Activated T-cell treated with anti-CD3 and anti-CD28 coated beads, Interleukin-2, amount 50 U/mL, for 72 hours (primary cell): ENCODE measurements at places on chromosomes 5 and 9. TPM values are rescaled to one million over a fixed set of nuclear protein-coding genes. Genes with fewer than 3 reads are reported as not detected.

DNA sequence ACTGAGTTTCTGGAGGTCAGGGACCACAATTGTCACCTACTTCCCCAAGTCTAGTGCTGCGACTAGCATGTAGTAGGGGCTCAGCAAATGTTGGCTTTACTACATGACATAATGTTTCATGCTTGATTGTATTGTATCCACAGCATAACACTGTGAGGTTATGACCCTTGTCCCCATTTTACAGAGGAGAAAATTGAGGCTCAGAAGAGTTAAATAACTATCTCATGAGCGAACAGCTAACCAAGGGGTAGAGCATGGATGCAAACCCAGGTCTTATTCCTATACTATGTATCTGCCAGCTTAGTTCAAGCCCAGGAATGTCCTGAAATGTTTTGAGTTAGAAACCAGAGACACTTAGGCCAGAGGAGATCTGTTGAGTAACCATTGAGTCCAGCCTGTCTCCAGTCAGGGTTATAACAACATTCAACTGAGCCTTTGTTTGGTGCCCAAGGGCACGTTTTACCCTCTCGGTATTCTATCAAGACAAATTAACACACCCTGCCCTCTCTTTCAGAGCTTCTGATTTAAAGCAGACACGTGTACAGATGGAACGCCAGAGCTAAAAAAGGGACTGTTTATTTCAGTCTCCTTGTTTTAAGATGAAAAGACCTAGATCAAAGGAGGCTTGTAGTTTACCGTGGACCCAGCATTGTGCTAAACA lies 16.5 kb downstream of the ANGPTL2 start:
- DNase-seq = no peak

DNA sequence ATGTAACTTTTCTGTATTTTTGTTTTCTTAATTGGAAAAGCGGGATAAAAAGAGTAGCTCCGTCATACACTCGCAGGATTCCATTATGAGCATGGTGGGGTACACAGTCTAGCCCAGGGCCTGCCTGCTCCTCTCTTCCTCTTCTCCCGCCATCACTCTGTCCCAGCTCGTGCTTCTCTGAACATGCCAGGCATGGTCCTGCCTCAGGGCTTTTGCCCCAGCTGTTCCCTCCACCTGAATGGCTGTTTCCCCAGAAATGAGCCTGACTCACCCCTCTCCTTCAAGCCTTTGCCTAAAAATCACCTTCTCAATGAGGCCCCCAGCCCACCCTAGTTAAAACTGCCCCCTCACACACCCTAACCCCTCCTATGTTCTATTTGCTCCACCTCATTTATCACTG lies 4.5 kb downstream of the CORO2A start:
- DNase-seq = no peak

Gene HRCT1
- total RNA-seq = not detected

Gene SLIT3
- total RNA-seq = 3.1 TPM

DNA sequence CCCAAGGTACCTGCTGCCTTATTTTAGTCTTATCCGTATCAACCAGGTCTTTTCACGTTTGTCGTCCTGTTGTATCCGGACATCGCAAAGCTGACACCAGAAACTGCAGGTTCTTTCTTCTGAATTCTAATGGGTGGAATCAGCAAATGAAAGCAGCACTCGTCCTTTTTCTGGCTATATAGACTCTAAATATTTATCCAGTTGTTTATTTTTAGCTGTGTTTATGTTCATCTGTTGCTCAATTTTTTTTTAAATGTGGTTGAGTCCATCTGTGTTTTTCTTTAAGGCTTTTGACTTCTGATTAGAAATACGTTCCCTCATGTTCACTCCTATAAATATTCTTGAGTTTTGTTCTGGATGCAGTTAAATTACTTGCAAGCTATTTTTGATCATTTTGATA lies 831.7 kb downstream of the MTRR start:
- DNase-seq = no peak

DNA sequence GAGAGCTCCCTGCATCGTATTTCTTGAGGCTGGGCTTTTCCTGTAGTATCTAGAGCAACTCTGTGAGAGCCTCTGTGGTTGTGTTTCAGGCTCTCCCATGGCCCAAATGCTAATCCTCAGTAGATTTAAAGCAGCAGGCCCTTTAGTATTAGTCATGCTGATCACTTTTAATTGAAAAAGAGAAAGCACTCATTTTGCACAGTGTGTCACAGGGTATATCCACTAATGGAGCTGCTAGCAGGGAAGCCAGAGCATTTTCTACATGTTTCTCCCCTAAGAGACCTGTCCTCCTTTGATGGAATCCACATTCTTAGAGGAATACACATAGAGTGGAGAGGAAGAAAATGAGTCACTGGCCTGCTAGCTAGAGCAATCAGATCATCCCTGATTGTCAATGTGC lies 348.5 kb downstream of the TMEM232 start:
- DNase-seq = no peak

GRCh38 chr5:128144491-128144890 lies 60.9 kb downstream of the SLC12A2 start:
- no peak for DNase-seq

DNA sequence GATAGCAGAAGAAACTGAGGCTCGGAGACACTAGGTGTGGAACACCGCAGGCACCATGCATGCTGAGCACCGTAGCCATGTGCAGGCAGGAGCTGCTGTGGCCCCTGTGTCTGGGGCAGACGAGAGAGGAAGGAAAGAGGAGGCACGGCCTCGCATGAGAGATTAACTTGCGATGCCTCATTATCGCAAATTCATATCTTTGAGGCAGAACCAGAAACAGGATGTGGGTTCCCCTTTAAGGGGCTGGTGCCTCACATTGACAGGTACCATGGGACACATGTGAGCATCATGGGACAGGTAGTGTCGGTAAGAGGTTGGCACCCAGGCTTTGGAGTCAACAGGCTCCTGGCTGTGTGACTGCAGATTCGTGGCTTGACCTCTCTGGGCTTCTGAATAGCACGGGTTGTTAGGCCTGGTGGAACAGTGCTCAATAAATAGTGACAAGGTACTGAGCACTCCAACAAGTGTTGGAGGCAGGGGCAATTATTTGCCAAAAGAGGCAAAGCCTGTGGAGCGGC lies 40.8 kb downstream of the NAIF1 start:
- DNase-seq = peak; percentile 84

DNA sequence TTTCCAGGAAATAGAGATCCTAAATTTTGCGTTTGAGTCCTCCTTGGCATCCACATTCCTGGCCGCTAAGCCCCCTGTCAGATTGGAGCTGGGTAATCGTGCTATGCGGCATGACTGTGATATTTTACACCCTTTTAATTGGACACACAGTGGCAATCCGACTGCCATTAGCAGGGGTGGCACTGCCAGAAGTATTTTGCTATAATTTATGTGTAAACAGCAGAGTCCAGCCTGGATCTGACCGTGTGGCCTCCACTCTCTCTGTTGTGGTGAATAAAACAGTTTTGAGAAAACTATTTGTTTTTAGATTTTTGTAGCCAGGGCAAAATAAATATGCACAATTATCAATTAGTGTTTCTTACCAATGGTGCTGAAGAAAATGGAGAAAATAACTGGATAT lies 281.0 kb upstream of the IRX2 start:
- no peak for DNase-seq

- DNase-seq = no peak
Observed at GRCh38 chr5:126443374-126443851, 20.2 kb downstream of the GRAMD2B start.

DNA sequence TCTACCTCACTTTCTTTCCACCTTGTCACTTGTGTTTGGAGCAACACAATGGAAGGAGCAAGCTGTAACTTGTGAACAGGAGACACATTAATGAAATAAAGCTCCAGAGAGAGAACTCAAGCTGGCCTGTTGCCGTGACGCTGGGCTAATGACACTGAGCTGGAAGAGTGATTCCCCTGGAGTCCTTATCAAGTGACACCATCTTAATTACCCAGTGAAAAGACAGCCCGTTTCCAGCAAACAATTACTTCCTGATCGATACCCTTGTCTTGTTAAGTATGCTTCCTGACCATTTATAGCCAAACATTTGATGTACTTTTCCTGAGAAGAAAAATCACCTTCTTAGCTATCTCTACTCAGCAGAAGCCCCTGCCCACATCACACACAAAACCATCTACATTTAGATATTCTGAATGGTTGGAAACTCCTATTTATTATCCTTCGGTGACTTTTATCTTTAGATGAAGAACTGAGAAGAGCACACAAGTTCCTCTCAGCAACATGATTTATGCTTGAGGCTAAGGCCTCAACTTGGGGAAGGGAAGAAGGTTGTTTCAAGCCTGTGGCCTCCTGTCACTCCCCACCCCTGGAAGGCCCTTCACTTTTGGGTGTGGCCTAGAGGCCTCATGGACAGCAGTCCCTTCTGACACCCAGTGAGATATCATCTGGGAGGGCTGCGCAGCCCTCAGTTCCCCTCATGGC lies 34.1 kb downstream of the CRHBP start:
- no peak for DNase-seq

DNA sequence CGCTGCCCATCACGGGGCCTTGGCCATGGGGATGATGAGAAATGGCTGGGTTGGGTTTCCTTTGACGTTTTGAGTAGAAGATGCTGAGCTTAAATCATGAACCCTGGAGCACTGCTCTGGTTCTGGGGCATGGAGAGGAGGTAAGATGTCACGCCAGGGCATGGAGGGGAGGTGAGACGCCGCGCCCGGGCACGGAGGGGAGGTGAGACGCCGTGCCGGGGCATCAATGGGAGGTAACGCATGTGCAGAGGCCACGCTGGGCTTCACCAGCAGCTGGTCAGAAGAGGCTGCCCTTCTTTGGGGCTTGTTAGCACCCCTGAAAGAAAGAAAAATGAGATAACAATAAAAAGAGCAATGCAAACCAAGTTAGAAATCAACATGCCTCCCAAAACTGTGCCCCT lies 322.5 kb upstream of the IRX4 start:
- no peak for DNase-seq

Gene RFX3
- total RNA-seq = 20.2 TPM

GRCh38 chr5:115214541-115214940 lies 44.8 kb upstream of the TRIM36 start:
- no peak for DNase-seq

DNA sequence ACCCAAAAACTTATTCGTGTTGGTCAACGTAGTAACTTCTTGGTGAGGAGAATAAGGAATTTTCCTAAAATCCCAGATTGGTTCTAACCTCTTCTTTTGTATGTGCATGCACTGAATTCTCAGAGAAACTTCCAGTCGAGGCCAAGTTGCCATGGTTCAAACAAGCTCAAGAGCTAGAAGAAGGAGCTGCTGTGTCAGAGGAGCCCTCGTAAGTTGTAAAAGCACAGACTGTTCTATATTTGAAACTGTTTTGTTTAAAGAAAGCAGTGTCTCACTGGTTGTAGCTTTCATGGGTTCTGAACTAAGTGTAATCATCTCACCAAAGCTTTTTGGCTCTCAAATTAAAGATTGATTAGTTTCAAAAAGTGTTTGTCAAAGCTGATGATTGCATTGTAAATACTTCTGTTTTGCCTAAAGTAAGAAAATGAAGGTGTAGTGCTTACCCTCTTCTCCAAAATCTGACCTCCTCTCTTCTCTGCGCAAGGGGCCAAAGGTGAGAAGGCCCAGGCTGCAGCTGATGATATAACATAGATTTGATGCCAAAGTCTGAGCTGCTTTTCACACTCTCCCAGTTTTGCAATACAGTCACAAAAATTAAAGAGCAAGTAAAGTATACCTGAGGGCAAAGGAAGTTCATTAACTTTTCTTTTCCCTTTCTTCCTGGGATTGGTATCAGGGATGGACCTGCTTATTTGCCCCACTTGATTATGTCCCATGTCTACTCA lies 210.8 kb downstream of the ADAMTSL1 start:
- no peak for DNase-seq

Gene SPAAR
- not detected for total RNA-seq

GRCh38 chr5:107478068-107478641 lies 192.6 kb downstream of the EFNA5 start:
- DNase-seq = no peak

DNA sequence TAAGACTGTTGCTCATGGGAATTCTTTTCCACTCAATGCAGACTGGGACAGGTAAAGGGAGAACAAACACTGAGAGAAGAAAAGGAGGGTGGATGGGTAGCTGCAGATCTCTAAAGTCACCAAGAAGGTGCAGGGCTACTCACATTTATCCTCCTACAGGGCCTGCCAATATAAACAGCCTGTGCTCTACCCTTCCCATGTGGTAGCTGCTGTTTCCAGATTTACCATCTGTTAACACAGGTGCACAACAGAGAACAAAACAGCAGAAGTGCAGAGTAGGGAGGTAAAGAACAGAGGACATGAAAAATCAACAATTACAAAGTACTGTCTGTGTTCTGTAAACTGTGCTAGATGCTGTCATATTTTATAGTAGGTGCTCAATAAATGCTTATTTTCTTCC lies 26.0 kb downstream of the JAKMIP2 start:
- no peak for DNase-seq

Gene SH2D3C
- total RNA-seq = 65.8 TPM

Gene SLC1A1
- 0.14 TPM for total RNA-seq

- DNase-seq = no peak
Observed at GRCh38 chr5:97918620-97919019, 735.6 kb upstream of the RIOK2 start.

DNA sequence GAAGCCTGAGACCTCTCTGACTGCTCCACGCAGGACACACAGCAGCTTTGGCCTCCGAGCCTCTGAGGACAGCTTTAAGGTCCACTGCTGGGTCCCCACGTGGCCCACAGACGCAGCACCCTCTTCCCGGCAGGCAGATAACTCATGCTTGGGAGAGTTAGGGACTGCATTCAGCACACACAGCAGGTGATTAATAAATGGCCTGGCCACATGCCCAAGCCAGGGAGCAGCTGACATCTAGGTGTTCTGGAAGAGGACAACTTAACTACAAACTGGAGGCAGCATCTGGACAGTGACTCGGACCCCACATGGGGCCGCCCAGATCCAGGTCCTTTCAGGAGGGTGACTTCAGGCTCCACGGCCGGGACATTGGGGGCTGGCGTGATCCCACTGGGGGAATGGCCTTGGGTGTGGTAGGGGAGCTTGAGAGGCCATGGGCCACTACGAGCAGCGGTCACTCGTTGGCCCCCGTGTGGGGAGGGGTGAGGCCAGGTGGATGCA lies 11.3 kb downstream of the NINJ1 start:
- DNase-seq = no peak

GRCh38 chr5:42800748-42801330 lies 10.9 kb downstream of the SELENOP start:
- no peak for DNase-seq

- peak; percentile 49 for DNase-seq
Observed at GRCh38 chr9:133184971-133185370, 21.3 kb upstream of the GBGT1 start.

DNA sequence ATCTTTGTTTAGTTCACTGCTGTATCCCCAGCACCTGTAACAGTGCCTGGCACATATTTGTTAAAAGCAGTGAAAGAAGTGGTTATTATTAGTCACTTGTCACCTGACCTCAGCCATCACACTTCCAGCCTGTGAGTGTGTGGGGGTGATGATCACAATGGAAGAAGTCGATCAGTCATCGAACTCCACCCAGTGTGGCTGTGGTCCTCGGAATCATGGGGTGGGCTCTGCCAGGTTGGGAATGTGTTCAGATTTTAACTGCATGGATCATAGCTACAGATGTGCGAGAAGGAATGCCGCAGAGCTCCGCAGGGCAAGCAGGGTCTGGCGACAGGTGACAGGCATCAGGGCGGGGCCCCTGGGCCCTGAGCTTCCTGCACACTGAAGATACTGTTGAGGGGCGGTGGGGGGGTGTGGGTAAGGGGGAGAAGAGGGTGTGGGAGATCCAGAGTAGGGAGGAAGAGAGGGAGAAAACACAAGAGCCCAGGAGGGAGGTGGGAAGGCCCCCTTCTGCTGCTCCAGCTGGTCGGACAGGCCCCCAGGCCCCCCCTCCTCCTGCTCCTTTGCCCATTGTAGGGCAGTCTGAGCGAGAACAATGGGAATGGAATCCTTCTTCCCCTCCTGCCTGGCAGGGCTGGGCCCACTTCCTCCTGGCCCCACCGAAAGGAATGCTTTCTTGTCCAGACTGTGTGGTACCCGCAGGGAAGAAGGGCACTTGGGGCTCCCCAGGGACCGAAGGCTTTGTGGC lies 89.6 kb downstream of the SPRY4 start:
- no peak for DNase-seq

Gene CFAP157
- total RNA-seq = not detected
